Esophagus squamous epithelium (tissue), 5 donors: ENCODE measurements at places on chromosomes 7 and 10.

DNA sequence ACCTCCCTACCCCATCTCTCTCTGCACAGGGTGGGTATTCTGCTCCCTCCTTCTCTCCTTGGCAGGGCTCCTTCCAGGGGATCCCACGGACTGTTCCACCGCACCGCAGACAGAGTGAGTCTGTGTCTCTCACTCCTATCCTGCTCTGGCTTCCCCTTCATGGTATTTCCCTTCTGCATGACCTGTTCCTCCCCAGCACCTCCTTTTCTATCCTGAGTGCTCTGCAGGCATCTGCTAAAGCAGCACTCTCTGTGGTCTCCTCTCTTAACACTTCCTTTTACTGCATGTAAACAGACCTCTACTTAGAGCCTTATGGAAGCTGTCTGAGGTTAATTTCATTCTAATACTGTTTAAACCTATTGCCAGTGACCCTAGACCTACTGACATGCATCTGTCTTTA is 171.5 kb downstream of the CCSER2 start:
- no peak for DNase-seq

DNA sequence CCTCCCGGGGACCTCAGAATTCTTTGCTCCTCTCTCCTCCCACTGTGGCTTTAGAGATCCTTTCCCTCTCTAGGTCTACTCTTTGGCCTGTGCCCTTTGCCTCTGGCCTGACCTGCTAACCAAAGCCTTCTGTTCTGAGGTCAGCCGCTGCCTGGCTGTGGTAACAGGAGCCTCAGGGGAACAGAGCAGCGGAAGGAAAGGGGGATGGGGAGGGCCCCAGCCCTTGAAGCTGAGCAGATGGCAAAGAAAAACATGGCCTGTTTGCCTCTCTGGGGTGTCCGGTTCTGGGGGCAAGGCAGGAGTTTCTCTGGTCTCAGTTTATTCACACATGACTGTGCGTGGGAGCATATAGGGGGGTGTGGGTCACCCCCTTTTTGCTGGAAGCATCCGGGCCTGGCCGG is 28.2 kb downstream of the COL26A1 start:
- DNase-seq, result no peak

- DNase-seq, result no peak
Measured at GRCh38 chr7:137992550-137993394, 9.1 kb downstream of the CREB3L2 start.

DNA sequence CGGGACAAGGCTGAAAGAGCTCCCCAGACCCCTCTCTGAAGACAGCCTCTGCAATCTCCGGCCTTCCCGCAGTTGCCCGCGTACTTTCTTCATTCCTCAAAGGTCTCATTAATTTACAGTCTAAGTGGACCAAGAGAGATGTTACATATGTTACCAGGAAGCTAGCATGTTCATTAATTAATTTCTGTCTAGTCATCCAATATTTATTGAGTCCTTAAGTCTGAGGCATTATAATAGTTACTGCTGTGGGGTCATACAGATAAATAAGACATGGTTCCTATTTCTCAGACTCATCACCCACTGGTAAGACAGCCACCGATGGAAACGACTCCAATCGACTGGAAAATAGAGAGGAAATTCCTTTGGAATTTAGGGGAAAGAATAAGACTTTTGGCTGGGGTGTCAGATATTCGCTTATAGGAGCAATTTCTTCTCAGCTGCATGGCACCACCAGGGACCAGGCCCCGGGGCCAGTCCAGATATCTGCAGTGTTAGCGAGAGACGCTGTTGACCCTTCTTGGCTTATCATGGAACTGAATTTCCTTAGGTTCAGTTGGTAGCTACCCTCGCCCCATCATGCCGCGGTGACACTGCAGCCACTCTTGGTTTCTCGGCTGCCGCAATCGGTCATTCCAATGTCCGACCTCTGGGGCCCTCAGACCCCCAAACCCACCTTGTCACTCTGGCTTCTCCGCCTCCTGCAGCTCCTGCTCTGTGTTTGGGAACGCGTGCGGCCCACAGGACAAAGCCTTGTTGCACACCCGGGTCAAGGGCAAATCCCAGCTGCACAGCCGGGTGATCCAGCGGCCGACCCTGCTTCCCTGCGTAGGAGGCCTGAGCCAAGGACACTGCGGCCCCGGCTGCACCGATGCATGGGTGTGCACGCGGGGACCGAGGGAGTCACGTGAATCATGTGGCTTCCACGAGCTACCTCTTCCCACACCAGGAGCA is 383.2 kb downstream of the DNAJB6 start:
- DNase-seq, result no peak

GRCh38 chr7:36283181-36283580 is 106.5 kb upstream of the ANLN start:
- DNase-seq, result no peak

DNA sequence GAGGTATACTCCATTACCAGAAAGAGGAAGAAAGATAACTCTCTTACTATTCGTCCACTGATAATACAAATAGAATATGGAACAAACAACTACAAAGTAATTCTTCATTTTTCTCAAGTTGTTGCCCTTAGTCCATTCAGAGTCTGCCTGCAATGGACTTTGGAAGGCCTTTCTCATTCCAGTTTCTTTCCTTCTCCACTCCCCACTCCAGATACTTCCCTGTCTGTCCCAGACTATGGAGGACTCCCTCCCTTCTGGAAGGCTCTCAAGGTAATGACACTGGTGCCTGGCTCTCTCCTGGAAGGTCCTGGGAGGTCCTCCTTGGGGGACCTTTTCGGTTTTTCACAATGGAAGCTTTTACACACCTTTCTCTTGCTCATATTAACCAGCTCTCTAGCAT is 167.8 kb downstream of the SDHAF3 start:
- DNase-seq, result no peak

DNA sequence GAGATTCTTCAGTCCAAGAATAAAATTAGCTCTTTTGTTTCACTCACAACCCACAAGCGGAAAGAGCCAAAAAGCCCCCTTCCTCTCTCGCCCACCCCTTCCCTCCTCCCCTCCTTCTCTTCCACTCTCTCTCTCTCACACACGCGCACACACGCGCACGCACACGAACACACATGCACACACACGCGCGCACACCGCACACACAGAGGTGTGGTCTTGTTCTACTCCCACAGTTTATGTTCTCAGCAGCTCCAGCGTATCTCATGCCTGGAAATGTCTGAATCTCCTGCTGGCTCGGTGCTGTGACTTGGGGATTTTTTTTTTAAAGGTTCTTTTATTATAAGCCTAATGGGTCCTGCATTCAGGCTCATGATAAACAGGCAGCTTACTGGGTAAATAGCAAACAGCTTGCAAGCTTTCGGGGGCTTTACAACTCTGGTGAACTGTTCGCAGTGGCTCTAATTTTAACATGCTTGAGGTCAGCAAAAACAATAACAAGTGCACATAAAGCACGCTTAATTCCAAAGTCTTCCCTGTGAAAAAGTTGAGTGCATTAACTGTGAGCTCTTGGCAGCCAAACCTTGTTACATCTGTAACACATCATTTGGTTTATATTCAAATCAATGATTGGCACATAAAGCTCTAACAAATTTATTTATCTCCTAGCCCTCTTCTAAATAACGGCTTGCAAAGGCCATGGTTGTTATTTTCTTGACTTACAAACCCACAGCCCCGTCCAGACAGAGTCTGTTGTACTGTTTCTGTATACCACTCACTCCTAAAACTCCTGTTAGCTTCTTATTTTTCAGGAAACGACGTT is 424.1 kb upstream of the MGMT start:
- no peak for DNase-seq

- DNase-seq, result no peak
Measured at GRCh38 chr10:112842832-112843360, 107.2 kb upstream of the TCF7L2 start.

GRCh38 chr10:76334255-76334654 is 902.8 kb downstream of the LRMDA start:
- DNase-seq, result no peak

GRCh38 chr10:113122947-113123346 is 172.9 kb downstream of the TCF7L2 start:
- no peak for DNase-seq

DNA sequence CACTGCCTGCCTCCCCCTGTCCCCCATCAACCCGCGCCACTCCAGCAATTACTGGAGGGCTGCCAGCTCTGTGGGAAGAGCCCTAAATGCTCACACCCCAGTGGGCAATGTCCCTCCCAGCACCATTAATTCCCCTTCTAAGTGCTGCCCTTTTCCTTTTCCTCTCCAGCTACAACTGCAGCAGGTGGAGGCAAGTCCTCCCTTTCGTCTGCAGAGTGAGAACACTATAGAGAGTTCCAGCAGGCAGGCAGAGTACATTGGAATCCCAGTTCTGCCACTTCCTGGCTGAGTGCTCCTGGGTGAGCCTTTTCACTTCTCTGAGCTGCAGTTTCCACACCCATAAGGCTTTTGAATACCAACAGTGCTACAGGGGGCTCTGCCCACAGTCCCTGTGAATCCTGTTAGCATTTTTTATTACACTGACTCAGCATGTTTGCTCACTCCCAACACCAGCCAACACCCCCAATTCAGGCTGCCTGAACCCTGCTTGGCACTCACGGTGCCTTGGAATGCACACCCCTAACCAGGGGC is 447.0 kb downstream of the GRID1 start:
- no peak for DNase-seq
